ENCODE measurements at places on chromosomes 11 and 22. TPM values are rescaled to one million over a fixed set of nuclear protein-coding genes. Genes with fewer than 3 reads are reported as not detected.
A peak's percentile ranks its signal among the peaks of the same experiment; 100 is the strongest.

SLC22A25 gene
- not detected for total RNA-seq

CSNK2A3 gene
- total RNA-seq: 2.8 TPM

GRM5 gene
- total RNA-seq: not detected

TSPAN32 gene
- 3.5 TPM for total RNA-seq

MYBPC3 gene
- total RNA-seq: 0.17 TPM

MRPL17 gene
- 19.7 TPM for total RNA-seq

DNA sequence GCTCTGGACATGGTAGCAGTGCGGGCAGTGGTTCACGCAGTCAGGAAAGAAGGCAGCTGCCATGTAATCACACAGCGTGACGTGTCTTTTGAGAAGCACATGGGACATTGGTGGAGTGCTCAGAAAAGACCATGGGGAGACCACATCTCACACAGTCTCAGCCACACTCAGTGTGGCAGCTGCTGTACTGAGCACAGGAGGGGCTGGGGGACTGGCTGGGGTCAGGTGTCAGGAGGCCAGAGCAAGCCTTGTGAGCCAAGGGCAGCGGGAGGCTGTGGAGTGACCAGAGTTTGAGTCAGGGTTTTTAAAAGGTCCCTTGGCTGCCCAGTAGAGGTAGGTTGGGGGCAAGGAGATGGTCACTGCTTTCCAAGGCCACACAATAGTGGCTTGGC is 18.5 kb downstream of the CLDN5 start:
- no peaks in the 10 kb centered on the region for H3K27me3 ChIP-seq
- H3K27ac ChIP-seq: no peak overlapping the region
- H3K4me3 ChIP-seq: no peak overlapping the region
- no peak for DNase-seq
- no peaks in the 10 kb centered on the region for H3K4me1 ChIP-seq
- no peaks in the 10 kb centered on the region for H3K36me3 ChIP-seq

DNA sequence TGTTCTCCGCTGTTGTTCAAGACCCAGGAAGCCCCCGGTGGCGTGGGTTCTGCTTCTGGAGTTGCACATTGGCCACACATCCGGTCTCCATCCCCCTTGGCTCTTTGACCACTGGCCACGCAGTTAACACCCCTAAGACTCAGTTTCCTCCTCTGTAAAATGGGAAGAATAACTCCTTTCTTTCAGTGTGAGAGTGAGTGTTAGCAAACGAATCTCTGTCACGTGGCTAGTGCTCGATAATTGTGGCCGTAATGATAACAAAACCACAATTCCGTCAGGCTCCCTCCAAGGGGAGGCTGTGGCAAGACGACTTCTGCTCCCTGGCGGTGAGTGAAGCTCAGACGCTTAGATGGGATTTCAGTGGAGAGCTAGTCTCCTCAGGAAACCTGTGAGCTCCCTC is 315.2 kb upstream of the B3GAT1 start:
- no peak overlapping the region for H3K27ac ChIP-seq
- no peak for DNase-seq
- no peak overlapping the region for H3K4me3 ChIP-seq
- H3K27me3 ChIP-seq: no peaks in the 10 kb centered on the region
- peaks cover 39% of the 10 kb centered on the region for H3K4me1 ChIP-seq
- H3K36me3 ChIP-seq: no peaks in the 10 kb centered on the region

- H3K4me1 ChIP-seq: peaks cover 10% of the 10 kb centered on the region
- H3K27ac ChIP-seq: no peak overlapping the region
- H3K27me3 ChIP-seq: peaks cover 39% of the 10 kb centered on the region
- H3K4me3 ChIP-seq: no peak overlapping the region
- no peak for DNase-seq
Observed at GRCh38 chr22:17115236-17115635, 5.9 kb downstream of the TMEM121B start.

DNA sequence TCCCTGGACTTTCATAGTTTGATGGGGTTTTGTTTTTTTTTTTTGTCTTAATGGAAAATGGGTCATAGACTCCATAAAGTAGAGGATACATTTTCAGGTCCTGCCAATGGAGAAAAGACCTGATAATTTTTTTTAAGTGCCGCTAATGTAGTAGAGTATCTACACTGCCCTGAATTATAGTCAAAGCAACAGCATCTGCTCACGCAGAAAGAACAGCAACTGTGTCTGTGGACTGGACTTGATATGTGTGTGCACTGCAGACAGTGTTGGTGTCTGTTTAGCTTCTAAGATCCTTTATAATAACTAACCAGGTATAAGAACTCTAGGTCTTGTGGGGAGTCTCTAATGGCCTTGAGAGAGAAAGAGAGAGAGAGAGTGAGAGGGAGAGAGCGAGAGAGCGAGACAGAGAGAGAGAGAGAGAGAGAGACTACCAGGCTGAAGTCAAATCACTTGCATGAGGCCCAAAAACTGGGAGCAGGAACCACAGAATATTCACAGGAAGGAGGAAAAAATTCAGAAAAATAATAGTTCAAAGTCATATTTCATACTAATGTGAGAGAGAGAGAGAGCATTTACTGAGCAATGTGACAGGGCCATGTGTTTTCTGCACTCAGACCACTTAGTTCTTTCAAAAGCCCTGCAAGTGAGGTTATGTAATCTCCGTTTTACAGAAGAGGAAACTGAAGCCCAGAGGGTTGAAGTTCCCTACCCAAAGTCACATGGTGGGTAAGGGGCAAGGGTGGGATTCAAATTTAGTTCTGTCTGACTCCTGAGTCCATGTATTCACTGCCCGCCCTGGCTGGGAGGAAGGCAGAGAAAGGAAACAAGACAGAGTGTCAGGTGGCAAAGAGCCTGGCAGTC is 8.6 kb upstream of the MIAT start:
- H3K36me3 ChIP-seq: no peaks in the 10 kb centered on the region
- DNase-seq: no peak
- no peak overlapping the region for H3K27ac ChIP-seq
- H3K4me3 ChIP-seq: no peak overlapping the region
- H3K4me1 ChIP-seq: peaks cover 12% of the 10 kb centered on the region

GRCh38 chr11:114309517-114309916 is 13.3 kb downstream of the NNMT start:
- peak overlapping the region; percentile 53 for H3K27ac ChIP-seq
- peaks cover 27% of the 10 kb centered on the region for H3K4me1 ChIP-seq
- DNase-seq: no peak
- H3K27me3 ChIP-seq: no peaks in the 10 kb centered on the region
- peaks cover 27% of the 10 kb centered on the region for H3K36me3 ChIP-seq

- H3K27ac ChIP-seq: no peak overlapping the region
- H3K27me3 ChIP-seq: no peaks in the 10 kb centered on the region
- H3K36me3 ChIP-seq: no peaks in the 10 kb centered on the region
- DNase-seq: no peak
- H3K4me3 ChIP-seq: peak overlapping the region; percentile 45
Observed at GRCh38 chr11:64060861-64061444, 25.2 kb downstream of the FLRT1 start.

GRCh38 chr22:22913989-22914388 is 26.4 kb downstream of the IGLL5 start:
- H3K27me3 ChIP-seq: peaks cover 6% of the 10 kb centered on the region
- H3K27ac ChIP-seq: no peak overlapping the region
- H3K4me1 ChIP-seq: no peaks in the 10 kb centered on the region
- no peaks in the 10 kb centered on the region for H3K36me3 ChIP-seq
- H3K4me3 ChIP-seq: no peak overlapping the region
- no peak for DNase-seq

DNA sequence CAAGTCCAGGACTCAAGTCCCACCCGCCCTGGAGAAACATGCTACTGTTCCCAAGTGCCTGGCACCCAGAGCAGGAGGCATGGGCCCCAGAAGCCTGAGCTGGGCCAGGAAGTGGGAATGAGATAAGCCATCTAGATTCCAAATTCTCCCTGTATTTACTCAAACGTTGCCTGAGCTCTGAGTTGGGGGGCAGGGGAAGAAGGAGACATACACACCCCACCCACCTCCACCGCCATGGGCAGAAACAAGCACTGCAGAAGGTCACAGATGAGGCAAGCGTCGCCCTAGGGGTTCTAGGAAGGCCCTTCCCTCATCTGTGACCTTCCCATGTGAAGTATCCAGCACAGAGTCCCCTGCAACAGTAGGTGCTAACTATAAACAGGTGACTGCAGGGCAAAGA is 54.0 kb downstream of the PLEKHA7 start:
- DNase-seq: no peak
- H3K36me3 ChIP-seq: no peaks in the 10 kb centered on the region
- H3K27me3 ChIP-seq: no peaks in the 10 kb centered on the region
- H3K4me1 ChIP-seq: no peaks in the 10 kb centered on the region
- H3K27ac ChIP-seq: no peak overlapping the region

GRCh38 chr11:17594686-17595192 is 47.7 kb downstream of the OTOG start:
- H3K36me3 ChIP-seq: no peaks in the 10 kb centered on the region
- H3K27ac ChIP-seq: no peak overlapping the region
- no peak for DNase-seq
- no peaks in the 10 kb centered on the region for H3K27me3 ChIP-seq

GRCh38 chr11:100671471-100671870 is 15.6 kb upstream of the ARHGAP42 start:
- no peak for DNase-seq
- H3K36me3 ChIP-seq: no peaks in the 10 kb centered on the region
- H3K27me3 ChIP-seq: no peaks in the 10 kb centered on the region
- no peak overlapping the region for H3K4me3 ChIP-seq
- H3K4me1 ChIP-seq: peaks cover 6% of the 10 kb centered on the region

DNA sequence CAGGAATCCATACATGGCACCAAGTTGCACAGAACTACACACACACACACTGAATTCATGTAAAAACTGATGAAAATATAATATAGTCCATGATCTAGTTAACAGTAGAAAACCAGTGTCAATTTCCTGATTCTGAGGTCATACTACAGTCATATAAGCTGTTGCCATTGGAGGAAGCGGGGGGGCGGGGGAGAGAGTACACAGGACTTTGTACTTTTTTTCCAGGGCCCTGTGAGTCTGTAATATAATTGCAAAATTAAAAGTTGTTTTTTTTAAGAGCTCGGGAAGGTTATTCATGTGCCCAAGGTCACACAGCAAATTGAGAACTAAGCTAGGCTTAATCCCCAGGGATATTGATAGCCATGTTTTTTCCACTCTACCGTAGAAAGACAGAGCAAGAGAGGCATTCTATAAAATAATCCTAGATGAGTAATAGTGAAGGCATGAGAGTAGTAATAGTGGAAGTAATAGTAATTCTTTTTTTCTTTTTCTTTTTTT is 312.3 kb downstream of the MN1 start:
- peaks cover 13% of the 10 kb centered on the region for H3K4me1 ChIP-seq
- H3K27ac ChIP-seq: no peak overlapping the region
- no peaks in the 10 kb centered on the region for H3K36me3 ChIP-seq
- H3K4me3 ChIP-seq: no peak overlapping the region

DNA sequence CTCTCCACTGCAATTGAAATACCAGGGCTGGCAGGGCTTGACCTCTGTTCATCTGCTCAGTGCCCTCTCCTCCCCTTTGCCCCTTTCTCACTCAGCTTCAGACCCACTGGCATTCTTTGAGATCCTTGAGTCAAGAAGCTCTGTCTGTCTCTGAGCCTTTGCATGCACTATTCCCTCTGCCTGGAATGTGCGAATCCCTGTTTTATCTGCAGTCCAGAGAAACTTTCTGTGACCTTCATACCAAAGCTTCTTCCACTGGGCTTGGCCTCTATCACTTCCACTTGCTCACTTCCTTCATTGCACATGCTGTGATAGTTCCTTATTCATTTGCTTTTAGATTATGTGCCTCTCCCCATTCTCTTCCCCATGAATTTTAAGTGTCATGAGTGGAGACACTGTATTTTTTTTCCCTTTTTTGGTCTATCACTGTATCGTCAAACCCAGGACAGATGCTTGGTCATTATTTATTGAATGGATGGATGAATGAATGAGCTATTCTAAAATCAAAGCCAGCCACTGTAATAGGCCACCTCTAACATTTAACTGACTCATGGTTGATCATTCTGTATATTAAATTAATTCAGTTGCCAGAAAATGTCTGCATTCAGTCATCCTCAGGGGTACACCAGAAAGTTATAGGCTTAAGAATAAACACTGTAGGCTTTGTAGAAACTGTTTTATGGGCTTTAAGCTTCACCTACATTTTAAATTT is 88.7 kb upstream of the TIMP3 start:
- no peak overlapping the region for H3K4me3 ChIP-seq
- no peak overlapping the region for H3K27ac ChIP-seq
- peaks cover 13% of the 10 kb centered on the region for H3K4me1 ChIP-seq

DNA sequence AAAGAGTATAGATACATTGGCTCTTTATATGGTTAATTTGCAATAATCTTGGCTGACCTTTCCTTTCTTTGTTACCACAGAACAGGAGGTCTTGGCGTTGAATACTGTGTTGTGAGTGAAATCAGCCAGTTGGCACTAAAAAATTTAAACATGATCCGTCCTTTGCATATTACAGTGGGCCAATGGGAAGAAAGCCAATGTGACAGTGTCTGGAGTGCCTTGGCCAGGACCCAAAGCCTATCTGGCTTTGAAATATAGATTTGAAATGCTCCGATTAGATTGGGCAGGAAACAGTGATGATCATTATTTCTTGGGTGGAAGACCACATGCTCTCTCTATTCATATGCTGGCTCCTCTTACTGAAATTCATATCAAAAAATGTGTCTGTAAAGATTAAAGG is 339.6 kb upstream of the ANO3 start:
- H3K4me3 ChIP-seq: no peak overlapping the region
- no peaks in the 10 kb centered on the region for H3K36me3 ChIP-seq
- no peaks in the 10 kb centered on the region for H3K27me3 ChIP-seq
- H3K27ac ChIP-seq: no peak overlapping the region
- no peak for DNase-seq
- H3K4me1 ChIP-seq: no peaks in the 10 kb centered on the region

DNA sequence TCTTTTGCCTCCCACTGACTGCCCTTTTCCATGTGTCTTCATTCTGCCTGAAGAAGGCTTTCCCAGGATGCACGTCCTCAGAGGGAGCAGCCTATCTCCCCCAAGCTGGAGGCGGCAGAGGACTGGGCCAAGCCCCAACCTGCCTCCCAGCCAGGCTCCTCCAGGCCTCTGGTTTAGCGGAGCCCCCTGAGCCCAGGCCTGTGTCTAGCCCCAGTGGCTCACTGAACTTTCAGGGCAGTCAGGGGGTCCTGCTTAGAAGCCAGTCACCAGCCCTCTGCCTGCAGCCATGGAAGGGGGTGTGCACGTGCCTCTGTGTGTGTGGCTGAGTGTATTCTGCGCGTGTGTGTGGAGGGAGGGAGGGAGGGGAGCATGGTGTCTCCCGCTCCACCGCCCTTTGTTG is 10.4 kb upstream of the GRK2 start:
- DNase-seq: no peak
- no peaks in the 10 kb centered on the region for H3K4me1 ChIP-seq
- no peaks in the 10 kb centered on the region for H3K27me3 ChIP-seq
- H3K27ac ChIP-seq: no peak overlapping the region

- H3K36me3 ChIP-seq: peaks cover 2% of the 10 kb centered on the region
- H3K4me3 ChIP-seq: peak overlapping the region; percentile 79
- peak overlapping the region; percentile 92 for H3K27ac ChIP-seq
- DNase-seq: no peak
- peaks cover 57% of the 10 kb centered on the region for H3K4me1 ChIP-seq
- H3K27me3 ChIP-seq: no peaks in the 10 kb centered on the region
Observed at GRCh38 chr22:19986410-19987341, 29.9 kb downstream of the ARVCF start.

- peaks cover 6% of the 10 kb centered on the region for H3K4me1 ChIP-seq
- H3K27ac ChIP-seq: no peak overlapping the region
- H3K4me3 ChIP-seq: no peak overlapping the region
- no peak for DNase-seq
Observed at GRCh38 chr22:31474743-31475142, 14.9 kb downstream of the EIF4ENIF1 start.

All from esophagus muscularis mucosa (tissue), 4 donors.